Effector memory CD4-positive, alpha-beta T cell (primary cell): ENCODE measurements at places on chromosomes 6 and 20.

DNA sequence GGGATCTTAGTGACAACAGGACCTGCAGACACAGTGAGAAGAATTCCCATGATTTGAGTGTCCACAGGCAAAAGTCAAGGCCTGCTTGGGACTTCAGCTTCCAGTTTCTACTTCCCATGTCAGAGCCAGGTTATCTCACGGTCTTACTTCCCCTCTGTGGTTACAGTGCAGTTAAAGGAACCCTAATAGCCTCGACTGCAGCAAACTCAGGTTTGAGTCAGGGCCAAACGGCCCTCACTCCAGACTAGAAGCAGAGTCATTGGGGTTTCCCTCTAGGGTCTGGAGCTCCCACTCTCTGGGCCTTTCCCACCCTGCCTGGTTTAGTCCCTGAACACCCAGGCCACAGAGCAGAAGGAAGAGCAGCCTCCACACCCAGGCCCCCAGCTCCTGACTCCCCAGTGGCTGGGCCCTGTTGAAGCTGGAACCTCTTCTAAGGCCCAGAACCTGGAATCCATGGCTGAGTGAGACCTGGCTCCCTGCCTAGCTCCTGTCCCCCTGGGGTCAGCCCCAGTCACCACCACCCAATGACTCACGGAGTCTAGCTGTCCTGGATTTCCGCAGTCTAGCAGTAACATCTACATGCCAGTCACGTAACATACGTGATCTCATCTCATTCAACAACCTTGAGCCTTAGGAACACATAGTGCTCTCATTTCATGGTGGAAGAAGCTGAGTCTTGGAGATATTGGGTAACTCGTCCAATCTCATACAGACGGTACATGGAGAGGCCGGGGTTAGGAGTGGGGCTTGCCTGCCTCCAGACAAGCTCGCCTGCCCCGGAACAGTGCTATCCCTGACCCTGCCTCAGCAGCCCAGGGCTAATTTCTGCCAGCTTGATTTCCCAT lies 9.2 kb upstream of the GHRH start:
- DNase-seq = no peak

GRCh38 chr6:114253431-114253830 lies 89.4 kb downstream of the HS3ST5 start:
- no peak for DNase-seq

- no peak for DNase-seq
These were observed 234.7 kb downstream of the TRDN start for GRCh38 chr6:123402052-123402451.

DNA sequence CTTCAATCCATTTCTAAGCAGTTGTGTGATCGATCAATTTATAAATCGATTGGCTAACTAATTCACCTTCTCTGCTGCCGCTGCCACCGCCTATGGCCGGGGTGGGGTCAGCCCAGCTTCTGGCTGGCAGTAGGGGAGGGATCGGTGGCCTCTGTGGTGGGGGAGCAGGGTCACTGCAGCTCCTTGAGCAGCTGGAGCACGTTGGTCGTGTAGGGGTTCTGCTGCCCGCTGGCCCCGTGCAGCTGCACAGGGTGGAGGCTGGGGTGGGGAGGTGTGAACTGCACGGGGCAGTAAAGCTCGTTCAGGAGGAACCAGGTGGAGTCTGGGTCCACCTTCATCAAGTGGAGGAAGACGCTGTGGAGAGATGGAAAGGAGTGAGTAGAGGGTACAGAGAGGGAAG lies 50.0 kb downstream of the TTI1 start:
- DNase-seq = no peak

DNA sequence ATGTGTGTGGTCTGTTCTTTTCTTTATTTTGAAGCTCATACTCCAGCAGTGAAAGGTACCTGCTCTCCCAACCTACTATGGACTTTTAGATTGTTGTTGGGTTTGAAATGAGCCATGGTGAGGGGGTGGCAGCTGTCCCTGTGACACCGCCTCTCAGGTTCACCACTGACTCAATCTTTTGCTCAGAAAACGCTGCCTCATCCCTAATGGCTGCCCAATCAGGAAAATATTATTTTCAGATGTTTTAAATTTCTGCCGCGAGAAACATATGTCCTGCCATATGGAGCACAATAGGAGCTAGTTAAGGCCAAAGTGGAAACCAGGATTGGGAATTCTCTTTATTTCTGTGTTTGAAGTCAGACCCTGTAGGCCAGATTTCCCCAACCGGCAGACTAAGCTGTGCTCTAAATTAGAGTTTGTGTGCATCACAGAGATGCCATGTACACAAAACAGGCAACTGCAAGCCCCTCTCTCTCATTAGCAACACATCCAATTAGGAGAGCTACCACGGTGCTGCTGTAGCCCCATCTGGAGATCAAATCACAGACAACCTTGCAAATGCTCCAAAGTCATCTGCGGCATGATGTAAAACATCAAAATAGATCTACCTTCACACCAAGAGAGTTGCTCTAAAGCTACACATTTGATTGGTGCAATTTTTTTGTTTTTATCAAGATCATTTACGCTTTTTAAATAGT lies 144.1 kb upstream of the BACH2 start:
- DNase-seq = no peak
